Fibroblast of skin of right quadriceps (primary cell): ENCODE measurements at places on chromosomes 3 and 15.

DNA sequence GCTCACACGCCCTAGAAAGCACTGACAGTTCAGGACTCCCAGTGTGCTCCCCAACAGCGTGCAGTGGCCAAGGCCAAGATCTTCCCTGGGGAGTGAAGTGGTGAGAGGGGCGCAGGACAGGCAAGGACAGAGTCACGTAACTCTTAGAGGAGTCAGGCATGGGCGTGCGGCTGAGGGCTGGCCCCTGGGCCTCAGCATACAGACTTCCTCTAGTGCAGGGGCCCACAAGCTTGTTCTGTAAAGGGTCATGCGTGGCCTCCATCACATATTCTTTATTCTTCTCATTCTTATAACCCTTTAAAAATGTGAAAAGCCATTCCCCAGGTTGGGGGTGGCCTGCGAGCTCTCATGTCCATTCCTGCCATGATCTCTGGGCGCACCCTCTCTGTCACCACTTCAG lies 25.2 kb downstream of the TMEM43 start:
- DNase-seq, result no peak

DNA sequence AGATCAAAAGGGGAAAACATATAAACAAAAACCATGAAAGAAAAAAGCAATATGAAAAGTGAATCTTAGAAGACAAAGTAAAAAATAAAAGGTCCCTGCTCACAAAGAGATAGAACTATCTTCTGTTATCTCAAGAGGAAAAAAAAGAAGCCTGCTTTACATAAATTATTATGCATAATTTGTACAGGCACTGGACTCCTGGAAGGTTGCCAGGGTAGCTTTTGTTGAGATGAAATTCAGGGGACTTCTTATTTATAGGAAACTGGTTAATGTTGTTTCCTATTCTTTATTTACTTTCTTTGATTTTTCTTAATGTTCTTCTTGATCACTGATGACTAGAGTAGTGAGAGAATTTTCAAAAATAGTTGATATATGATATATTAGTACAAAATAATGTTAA lies 66.9 kb downstream of the PPM1L start:
- DNase-seq, result no peak

GRCh38 chr15:99098991-99099390 lies 5.9 kb upstream of the SYNM start:
- no peak for DNase-seq

- DNase-seq, result no peak
Measured at GRCh38 chr3:13189639-13190377, 116.6 kb upstream of the IQSEC1 start.

GRCh38 chr3:25885544-25885943 lies 95.7 kb downstream of the OXSM start:
- peak; percentile 26 for DNase-seq

DNA sequence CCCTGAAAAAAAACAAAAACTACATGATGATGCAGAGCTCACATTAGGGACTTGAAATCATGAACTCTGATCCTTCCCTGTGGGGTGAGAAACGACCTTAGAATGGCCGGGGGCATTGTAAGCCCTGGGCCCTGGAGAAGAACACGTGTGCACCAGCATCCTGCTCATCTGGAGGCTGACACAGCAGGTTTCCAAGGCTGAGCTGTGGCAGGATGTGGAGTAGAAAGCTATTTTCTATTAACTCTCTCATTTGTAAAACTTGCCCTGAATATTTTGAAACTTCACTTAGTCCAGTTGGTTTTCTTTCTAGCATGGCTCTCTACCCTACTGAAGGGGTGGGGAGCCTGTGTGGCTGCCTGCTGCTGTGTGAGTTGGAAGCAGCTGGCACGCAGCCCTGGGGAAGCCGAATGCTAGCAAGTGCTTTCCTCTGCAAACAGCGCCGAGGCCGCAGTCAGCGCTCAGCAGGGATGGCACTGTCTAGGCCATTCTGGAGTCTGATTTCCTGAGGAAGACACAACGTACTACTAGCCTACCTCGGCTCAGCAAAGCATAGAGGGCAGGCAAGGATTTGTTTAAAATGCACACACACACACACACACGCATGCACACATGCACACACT lies 58.0 kb downstream of the GABRG3 start:
- peak; percentile 30 for DNase-seq

DNA sequence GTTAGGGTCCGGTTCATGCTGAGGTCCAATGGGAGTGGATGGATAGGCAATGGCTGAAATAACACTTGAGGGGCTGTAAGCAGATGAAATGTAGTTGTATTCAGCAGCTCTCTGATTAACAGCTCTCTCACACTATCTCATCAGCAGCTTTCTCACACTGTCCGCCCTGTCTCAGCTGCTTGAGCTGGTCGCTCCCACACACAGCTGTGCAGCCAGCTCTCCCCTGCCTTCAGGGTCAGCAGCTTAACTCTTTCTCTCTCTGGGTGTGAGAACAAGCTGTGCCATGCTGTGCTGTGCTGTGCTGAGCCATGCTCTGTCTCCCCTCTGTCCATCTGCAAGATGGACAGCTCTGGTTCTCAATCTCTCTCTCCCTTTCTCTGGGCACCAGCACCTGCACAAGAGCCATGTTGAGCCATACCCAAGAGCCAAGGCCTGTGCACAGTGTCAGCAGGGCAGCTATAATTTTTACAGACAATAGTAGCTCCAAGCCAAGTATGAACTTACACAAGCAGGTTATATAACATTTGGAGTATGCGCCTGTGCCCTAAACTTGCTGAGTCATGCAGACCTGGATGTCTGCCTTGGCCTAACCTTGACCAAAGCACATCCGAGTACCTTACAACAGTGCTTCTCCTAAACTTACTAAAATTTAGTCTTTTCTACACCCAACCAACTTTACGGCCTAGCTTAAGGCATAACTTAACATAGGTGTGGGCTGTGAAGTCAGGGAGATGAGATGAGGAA lies 291.3 kb upstream of the TRIM42 start:
- no peak for DNase-seq

DNA sequence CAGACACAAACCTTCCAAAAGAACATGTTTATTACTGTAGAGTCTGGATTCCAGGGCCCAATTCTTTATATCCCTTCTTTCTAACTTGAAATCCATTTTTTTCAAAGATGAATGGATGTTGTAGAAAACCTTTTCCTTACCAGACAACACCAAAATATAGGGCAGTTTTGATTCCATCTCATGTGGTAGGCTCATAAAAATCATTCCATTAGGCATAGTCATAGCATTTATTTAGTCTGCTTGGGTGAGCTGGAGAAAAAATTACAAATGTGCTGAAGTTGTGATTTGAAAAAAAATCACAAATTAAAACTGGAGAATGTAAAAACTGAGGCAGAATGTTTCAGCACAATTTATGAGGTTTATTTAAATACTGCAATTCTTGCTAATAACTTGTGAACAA lies 199.3 kb upstream of the TBC1D5 start:
- peak; percentile 11 for DNase-seq

DNA sequence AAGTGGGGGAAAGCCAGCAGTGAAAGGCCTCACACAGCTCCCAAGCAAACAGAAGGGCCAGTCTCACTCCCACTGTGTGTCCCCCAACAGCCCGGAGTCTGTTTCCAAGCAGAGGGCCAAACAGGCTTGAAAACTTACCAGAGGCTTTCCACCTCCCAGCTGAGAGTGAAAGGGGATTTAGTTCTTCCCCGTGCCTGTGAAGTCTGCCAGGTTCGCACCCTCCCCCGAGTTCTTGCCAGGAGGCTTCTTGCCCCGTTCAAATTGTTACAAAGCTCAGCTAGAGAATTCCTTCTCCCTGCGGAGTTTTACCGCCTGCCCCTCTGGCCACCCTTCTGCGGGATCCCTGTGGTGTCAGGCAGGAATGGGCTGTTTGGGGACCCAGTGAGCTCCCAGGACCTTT lies 68.0 kb upstream of the WNT7A start:
- no peak for DNase-seq

DNA sequence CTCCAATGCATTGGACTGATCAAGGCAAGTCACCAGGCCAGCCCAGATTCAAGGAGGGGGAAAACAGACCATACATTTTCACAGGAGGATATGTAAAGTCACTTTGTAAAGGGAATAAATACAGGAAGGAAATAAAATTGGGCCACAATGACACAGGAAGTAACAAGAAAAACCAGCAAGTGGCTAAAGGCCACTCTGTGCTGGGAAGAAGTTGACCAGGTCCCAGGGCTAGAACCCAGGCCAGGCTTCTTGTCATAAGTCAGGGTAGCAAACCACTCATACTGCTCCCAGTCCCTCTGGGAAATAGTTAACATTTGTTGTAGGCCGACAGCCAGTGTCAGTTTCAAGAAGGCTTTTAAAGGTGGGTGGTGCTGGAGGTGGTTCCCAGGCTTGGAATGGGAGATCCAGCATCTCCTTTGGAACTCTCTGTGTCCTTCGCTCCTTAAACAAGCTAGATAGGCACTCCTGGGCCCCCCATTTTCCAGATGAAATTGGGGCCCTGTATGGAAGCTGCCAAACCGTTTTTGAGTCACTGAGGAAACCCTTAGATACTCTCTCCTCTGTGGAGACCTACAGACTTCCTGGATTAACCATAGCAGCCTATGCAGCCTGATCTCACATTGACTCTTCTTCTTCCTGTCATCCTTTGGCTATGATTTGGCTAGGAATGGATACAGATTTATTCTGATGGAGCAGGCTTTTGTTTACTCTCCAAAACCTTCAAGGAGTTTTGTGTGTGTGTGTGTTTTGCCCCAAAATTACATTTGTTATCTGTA lies 14.7 kb upstream of the EDC3 start:
- DNase-seq, result no peak

DNA sequence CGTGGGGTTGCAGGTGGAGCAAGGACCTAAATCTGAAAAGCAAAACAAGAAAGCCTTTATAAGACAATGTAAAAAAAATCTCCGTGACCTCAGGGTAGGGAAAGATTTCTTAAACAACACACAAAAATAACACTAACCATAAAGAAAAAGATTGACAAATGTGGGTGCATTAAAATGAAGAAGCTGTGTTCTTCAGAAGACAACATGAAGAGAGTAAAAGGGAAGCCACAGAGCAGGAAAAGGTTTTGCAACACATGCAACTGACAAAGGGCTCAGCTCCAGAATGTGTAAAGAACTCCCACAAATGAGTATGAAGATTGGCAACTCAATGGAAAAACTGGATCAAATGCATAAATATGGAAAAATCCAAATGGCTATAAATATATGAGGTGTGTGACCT lies 74.2 kb downstream of the MAGEF1 start:
- no peak for DNase-seq

GRCh38 chr15:33629647-33630046 lies 318.9 kb downstream of the RYR3 start:
- DNase-seq, result no peak

- no peak for DNase-seq
Measured at GRCh38 chr3:122880173-122880572, 85.3 kb downstream of the SLC49A4 start.

DNA sequence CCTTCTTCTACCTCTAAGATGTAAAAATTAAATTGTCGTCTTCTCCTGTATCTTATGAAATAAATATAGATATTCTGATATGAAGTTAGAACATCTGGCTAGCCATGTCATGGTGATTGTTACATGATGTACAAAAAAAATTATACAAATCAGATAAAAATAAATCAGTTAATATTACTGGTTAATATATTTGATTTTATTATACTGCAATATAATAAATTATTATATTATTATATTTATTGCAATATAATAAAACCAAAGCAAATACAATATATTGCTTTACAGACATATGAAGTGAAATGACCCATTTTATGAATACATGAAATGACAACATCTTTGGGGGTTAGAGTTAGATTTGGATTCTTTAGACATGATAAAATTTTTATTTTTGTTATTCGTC lies 72.3 kb upstream of the NAALADL2 start:
- DNase-seq, result no peak

DNA sequence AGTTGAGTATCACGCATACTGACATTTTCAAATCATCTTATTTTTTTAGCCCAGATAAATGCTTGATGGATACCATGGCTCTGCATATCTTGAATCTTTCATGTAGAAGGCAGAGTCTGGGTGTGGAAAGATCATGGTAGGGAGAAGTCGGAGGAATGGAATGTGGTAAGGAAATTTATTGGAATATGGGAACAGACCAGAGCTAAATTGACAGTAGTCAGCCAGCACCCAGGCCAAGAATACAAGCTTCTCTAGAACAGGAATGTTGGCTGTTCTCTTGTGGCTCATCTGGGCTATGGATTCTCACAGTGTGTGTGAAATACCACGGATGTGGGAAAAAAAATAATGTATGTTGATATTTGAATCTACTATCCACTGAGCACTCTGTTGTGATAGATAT lies 305.7 kb upstream of the COL8A1 start:
- peak; percentile 66 for DNase-seq

DNA sequence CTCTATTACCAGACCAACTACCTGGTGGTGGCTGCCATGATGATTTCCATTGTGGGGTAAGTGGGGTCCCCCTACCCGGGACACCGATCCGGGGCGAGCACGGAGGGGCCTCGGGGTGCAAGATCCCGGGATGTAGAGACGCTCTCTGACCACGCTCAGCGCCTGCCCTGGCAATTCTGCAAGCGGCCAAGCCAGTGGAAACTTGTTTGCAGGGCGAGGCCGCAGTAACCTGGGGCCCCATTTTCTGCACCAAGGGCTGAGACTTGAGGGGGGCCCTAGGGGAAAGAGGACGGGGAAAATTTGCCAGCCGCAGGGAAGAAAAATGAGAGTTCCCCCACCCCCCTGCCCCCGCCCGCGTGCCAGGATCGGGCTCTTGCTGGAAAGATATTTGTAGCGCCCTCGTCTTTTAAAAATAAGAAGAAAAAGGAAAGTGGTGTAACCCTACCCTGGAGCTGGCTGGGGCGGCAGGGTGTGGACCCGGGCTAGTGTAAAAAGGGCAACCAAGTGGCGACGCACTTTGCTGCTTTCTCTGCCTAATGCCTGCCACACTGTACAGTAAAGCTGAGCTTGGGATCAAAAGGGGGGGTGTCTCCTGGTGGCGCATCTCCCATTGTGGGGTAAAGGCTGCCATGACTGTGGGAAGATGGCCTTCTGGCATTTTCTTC lies 563 bp downstream of the ARL6IP5 start:
- no peak for DNase-seq

- no peak for DNase-seq
Measured at GRCh38 chr3:158205994-158206393, 96.1 kb downstream of the RSRC1 start.

DNA sequence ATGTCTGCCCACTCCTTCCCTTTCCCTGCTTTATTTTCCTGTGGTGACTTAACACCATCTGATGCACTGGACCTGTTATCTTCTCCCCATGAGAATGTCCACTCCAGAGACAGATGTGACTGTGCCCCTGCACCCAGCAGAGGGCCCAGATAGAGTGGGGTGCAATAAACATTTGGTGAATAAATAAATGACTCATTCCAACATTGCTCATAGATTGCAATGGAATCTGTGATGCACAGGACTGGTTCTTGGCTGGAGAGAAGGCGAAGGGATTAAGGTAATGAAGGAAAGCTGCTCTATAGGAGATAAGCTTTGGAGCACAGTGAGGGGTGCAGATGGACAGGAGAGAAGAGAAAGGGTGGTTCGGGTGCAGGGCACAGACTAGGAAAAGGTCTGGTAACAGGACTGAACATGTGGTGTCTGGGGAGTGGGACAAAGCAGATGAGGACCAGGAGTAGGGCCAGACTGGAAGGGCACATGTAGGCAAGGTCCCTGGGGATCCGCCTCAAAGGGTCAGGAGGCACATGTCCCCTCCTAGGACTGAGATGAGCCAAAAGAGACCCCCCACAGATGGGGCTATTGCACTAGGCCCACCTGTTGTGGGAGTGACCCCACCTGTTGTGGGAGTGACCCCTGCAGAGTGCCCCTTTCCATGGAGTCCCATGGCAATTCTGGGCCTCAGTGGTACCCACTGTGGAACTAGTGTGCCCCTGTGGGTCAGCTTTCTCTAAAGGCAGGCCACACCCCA lies 17.5 kb upstream of the POC1A start:
- peak; percentile 31 for DNase-seq

GRCh38 chr15:99564221-99565048 lies 1.3 kb upstream of the MEF2A start:
- DNase-seq, result no peak
